C1 segment of cervical spinal cord (tissue), 14 donors: ENCODE measurements at places on chromosomes 3 and 15.

GRCh38 chr15:98347001-98347400, 301.3 kb upstream of the IGF1R start:
- DNase-seq, result no peak

DNA sequence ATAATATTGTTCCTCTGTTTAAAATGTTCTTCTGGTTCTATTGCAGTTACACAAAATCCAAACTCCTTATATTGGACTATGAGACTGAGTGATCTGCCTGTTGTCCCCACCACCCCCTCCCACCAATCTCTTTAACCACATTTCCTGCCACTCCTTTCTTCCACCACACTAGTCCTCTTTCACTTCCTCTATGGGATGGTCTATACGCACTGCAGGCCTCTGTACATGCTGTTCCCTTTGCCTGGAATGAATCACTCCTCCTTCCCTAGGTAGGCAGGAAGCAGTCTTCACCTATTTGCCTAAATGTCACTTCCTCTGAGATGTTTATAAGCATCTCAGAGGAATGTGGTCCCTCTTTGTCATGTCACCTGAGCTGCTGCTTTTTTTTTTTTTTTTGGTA, 4.0 kb downstream of the MAP2K1 start:
- DNase-seq, result no peak

- no peak for DNase-seq
These were observed 11.2 kb upstream of the LOXL1 start for GRCh38 chr15:73915082-73915481.

DNA sequence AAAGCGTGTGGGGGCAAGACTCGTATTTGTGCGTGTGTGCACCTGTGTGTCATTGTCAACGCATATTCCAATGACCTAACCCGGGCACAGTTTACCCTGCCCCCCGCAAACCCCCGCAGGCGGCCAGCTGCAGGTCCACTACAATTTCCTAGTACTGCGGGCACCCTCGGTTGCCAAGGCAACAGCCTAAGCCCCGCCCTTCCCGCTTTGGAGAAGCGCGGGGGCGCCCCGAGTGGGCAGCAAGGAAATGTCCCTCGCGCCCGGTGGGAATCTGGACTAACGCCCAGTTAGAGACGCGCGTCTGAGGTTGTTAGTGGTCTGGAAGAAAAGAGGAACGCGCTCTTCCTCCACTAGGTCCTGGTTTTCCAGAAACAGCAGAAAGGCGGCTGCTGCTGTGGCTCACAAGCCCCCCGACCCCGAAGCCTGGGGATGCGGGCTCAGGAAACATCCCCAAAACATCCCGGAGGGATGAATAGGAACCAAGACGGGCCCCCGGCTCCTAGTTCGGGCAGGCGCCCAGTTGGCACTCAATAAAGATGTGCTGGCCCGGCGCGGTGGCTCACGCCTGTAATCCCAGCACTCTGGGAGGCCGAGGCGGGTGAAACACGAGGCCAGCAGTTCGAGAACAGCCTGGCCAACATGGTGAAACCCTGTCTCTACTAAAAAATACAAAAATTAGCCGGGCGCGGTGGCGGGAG, 1.1 kb downstream of the ABHD14A start:
- DNase-seq, result peak; percentile 59

DNA sequence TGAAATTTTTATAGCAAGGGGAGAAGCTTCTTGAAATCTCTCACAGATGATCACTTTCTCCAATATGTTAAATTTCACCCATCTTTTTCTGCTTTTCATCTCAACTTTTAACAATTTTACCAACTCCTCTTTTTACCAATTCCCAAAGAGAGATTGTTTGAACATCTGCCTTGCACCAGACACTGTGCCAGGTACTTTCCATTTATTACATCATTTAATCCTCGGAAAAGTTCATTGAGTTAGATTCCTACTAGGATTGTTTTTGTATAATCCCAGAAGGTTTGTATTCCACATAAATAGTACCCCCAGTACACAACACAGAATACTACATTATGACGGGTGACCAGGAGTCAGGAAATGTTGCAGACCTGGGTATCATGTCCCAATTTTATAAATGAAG, 74.1 kb downstream of the ATP8B4 start:
- no peak for DNase-seq

DNA sequence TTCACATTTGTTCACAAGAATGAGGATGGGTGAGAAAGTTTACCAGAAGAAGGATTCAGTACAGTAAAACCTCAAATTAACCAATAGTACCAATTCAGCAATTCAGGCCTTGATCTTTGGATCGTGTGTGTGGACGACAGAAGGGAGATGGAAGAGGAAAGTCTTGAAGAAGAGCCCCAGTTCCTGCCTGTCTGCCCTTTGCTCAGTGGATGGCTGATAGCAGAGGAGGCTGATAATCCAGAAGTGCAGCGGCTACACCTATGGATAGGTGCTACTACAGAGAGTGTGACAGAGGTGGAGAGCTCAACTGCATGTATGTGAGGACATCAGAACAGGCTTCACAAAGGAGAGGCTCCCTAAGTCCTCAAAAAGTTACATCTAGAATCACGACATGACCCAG, 29.2 kb upstream of the PLXND1 start:
- DNase-seq, result no peak
